ENCODE measurements at places on chromosomes 5 and 9.

DNA sequence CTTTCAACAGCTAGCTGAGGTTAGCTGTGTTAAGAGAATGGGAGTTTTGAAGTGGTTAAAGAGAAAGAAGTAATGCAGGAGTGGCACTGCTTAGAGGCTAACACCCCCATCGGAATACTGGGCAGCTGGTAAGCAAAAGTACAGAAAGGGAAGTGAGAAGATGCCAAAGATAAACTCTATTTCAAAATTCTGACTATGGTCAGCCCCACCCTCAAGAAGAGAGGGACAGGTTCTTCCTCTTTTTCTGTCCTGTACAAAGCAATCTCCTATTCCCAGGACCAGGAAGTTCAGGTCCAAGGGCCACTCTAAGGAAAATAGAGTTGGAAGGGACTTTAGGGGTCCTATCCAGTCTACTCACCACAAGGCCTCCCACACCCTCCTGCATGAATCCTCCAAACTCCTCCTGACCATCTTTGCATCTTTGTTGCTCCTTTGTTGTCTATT lies 45.9 kb upstream of the JAK2 start:
- DNase-seq = no peak

DNA sequence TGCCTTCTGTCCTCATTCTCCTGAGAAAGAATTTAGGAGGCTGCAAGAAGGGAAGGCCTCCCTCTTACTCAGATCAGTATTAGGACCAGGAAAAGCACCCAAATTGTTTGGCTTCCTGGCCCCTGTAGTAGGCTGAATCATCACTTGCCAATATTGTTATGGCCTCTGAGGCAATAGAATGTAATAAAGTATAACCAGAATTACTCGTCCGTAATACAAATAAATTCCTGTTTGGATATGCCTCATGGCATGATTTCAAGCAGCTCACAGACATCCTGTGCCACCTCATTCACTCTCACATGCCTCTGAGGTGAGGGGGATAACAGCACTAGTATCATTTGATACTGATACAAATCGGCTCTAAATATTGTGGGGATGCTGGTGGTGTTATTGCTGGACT lies 427.3 kb downstream of the ISL1 start:
- no peak for DNase-seq

GRCh38 chr5:154278908-154279307 lies 88.4 kb downstream of the GALNT10 start:
- no peak for DNase-seq

GRCh38 chr9:105023788-105024187 lies 95.8 kb upstream of the ABCA1 start:
- DNase-seq = no peak

DNA sequence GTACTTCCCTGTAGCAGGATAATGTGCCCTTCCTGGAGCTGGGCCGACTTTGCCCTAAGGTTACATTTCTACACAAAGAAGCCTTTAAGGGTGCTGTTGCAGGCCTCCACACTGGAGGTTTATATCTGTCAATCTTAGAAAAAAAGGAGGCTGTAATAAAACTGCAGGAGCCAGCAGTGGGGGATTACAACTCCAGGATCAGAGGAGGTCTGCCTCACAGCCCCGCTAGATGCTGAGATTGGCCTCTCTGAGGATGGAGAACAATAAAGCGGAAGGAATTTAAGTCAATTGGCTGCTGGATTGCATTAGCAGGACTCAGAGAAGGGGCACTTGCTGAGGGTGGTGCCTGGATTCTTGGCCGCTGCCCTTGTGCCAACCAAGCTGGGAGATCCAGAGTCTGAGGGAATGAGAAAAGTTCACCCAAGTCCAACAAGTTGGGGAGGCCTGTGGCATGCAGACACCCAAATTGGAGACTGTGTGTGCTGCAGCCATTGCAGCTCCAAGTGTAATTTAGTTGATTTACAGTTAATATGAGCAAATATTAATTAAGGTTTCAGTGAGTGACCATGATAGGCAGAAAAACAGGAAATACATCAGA lies 99.0 kb upstream of the SSBP2 start:
- no peak for DNase-seq

DNA sequence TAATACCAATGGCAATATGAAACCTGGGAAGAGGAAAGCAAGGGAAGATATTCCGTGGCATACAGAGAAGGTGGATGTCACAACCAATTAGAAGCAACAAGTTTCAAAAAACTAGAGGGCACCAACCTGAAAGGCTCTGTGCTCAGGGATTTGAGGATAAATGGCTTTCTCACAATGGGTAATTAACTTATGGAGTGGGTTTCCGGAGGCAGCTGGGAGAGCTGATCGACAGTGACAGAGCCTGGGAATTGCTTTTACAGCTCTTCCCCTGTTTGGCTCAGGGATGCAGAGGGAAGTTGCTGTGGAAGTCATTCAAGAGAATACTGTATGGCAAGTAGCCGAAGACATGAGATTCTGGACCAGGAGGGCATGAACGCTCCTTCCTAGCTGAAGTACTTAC lies 237.0 kb downstream of the KIF4B start:
- no peak for DNase-seq

DNA sequence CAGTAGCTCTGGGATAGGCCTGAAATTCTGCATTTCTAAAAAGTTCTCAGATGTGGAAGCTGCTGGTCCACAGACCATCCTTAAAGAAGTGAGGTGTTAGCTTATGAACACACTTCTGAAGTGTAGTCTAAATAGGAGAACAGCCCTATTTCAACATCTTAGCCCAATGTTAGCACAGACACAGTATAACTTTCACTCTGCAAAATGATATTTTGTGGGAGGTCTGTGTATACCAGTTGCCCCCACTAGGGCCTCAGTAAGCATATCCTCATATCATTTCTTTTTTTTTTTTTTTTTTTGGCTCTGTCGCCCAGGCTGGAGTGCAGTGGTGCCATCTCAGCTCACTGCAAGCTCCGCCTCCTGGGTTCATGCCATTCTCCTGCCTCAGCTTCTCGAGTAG lies 7.5 kb upstream of the HABP4 start:
- DNase-seq = no peak

DNA sequence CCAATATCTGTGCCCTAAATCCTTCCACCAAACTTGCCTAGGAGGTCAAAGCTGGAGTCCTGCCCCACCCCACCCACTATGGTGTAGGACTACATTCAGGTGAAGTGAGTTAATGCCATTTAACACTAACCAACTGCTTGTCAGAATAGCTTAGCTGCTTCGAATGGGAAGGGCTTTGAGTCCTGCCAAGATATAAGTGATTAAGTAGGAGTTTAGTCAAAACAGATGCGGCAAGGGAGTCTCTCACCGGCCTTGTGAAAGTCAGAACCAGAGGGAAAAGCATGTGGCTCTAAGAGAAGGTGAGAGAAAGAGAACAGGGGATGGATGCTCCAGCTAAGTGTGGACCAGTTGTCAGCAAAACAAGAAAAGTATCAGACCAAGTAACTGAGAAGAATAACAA lies 132.6 kb downstream of the SPOCK1 start:
- no peak for DNase-seq

- DNase-seq = no peak
These were observed 164.8 kb downstream of the EPB41L4A start for GRCh38 chr5:112254303-112254702.

DNA sequence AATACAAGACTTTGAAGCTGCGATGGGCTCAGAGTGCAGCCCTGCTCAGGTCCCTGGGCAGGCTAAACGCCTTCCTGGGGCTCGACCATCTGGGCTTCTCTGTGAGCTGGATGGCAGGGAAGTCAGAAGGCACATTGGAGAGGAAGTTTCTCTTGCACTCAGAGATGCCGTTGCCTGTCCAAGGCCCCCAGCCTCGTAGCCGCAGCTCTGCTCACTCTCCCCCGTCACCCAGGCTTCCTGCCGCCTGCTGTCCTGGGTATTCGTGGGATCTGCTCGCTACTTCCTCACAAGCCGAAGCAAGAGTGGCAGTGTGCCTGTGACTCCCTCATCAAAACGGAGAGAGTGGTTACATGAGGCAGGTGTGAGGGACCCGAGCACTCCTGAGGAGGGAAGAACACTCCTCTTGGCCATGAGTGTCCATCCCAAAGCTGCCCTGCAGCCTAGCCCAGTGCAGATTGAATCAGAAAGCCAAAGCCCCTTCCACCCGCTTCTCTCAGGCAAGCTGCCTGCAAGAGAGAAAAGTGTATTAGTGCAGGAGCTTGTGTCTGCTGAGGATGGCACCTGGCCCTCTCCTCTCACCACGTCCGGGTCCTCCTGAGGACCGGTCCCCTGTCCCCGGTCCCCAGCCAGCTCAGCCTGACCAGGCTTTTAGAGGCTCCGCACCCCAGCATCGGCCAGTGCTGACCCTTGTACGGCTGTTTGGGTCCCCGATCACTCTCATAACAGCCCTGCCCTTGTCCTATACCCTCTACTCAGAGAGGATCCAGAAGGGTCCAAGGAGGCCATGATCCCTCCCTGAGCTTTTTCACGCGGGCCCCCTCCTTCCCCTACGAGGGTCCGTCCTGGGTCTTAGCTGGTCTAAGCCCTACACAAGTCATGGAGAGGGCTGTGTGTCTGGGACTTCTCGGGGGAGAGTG lies 7.3 kb downstream of the FCN2 start:
- no peak for DNase-seq
